NCI-H460 (cell line): ENCODE measurements at places on chromosomes 7 and 10.

DNA sequence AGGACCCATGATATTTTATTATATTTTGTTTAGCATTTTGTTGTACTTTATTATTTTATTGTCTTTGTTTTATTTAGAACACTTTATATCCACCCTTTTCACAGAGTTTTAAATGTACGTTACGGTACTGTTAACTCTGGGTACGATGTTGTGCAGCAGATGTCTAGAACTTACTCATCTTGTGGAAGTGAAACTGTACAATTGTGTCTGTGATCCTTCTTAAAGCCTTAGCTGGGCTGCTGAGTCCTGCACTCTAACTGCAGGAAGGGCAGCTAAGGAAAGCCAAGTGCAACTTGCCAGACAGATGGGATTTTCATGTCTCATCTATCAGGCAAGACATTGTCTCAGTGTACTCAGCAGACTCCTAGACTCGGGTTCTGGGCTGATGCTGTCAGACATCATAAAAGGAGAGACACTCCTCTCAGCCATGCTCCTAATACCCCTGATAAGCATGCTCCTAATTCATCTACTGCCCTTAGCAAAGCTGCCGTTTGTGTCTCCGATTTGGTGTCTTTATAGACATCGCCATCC is 14.6 kb upstream of the INSYN2A start:
- DNase-seq = no peak

GRCh38 chr10:70942125-70942524 is 53.8 kb upstream of the PCBD1 start:
- no peak for DNase-seq

GRCh38 chr7:144884896-144885295 is 49.0 kb upstream of the TPK1 start:
- no peak for DNase-seq

DNA sequence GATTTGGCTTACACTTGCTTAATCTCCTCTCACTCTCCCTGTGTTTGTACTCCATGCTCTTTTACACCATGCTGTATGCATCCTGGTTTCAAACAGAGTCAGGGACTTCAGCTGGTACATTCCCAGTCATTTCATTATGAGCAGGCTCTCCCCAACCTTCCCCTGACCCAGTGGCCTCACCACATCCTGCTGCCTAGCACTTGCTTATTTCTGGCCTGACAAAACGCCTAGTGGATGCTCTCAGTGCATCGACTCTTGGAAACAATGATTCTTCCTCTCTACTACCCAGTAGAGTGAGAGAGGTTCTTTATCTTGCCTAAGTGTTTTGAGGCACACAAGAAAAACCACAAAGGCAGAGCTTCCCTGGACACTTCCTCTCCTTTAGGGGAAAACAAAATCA is 63.4 kb downstream of the CAV1 start:
- DNase-seq = no peak

DNA sequence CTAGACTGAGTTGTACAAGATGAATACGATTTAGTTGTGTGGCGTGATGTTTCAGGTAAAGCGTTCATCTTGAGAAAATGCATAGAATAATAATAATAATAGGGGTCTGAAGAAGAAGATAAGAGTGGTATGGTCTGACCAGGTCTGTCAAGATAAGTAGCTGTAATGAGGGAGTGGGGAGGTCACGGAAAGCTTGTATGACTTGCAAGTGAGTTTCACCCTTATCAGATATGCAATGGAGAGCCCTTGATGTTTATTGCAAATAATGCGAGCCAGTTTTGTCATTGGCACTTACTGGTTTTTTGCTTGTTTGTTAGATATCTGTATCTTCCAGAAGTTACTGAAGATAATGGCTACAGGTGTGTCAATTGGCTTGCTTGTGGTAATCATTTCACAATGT is 611.5 kb downstream of the CNTNAP2 start:
- no peak for DNase-seq
